Smooth muscle cell of the umbilical artery (primary cell): ENCODE measurements at places on chromosomes 16 and 17. TPM values are rescaled to one million over a fixed set of nuclear protein-coding genes. Genes with fewer than 3 reads are reported as not detected.

Gene CLEC10A
- total RNA-seq = not detected in 2 replicates

Gene CD300A
- not detected in 2 replicates for total RNA-seq

Gene ICAM2
- 2.1 and 4.2 TPM in 2 replicates for total RNA-seq

Gene SLC16A13
- 0.59 and 1.2 TPM in 2 replicates for total RNA-seq

Gene MEFV
- total RNA-seq = 0.14 TPM in 1 of 2 replicates, not detected in the other

Gene EXOC3L1
- total RNA-seq = not detected in 2 replicates

Gene BRIP1
- total RNA-seq = 2.4 and 8.6 TPM in 2 replicates

Gene CHST5
- total RNA-seq = 0.23 TPM in 1 of 2 replicates, not detected in the other

Gene FBXL20
- 14.2 and 15.4 TPM in 2 replicates for total RNA-seq

Gene GRAP
- under 0.01 and 0.23 TPM in 2 replicates for total RNA-seq

Gene NPIPB13
- total RNA-seq = 1.4 and 1.8 TPM in 2 replicates

Gene EPX
- not detected in 2 replicates for total RNA-seq

Gene ATF7IP2
- total RNA-seq = 2.0 and 4.8 TPM in 2 replicates

Gene EME1
- 0.59 and 4.3 TPM in 2 replicates for total RNA-seq

Gene VASN
- total RNA-seq = 97.5 and 122 TPM in 2 replicates
